Cardiac atrium fibroblast (primary cell): ENCODE measurements at places on chromosomes 6 and 20. TPM values are rescaled to one million over a fixed set of nuclear protein-coding genes. Genes with fewer than 3 reads are reported as not detected.

TUBB1 gene
- total RNA-seq, result not detected in 2 replicates

FAXC gene
- total RNA-seq, result 1.5 TPM in 1 of 2 replicates, not detected in the other

FOXC1 gene
- total RNA-seq, result 7.0 and 12.8 TPM in 2 replicates

NR2E1 gene
- total RNA-seq, result not detected in 2 replicates

C6orf120 gene
- total RNA-seq, result 31.1 and 44.9 TPM in 2 replicates

MYL9 gene
- total RNA-seq, result 97.7 and 116 TPM in 2 replicates

NKAPL gene
- 0.36 and 2.3 TPM in 2 replicates for total RNA-seq

FGD2 gene
- not detected in 2 replicates for total RNA-seq

YIPF3 gene
- 166 TPM in 2 replicates for total RNA-seq

LKAAEAR1 gene
- total RNA-seq, result 2.5 TPM in 1 of 2 replicates, not detected in the other

PROCR gene
- 15.2 and 20.3 TPM in 2 replicates for total RNA-seq

GGT7 gene
- 9.6 and 21.2 TPM in 2 replicates for total RNA-seq

RAB44 gene
- total RNA-seq, result 0.32 TPM in 1 of 2 replicates, not detected in the other

LHFPL5 gene
- not detected in 2 replicates for total RNA-seq

TRIM10 gene
- total RNA-seq, result not detected in 2 replicates

TBXT gene
- not detected in 2 replicates for total RNA-seq

COL11A2 gene
- total RNA-seq, result 0.16 and 0.18 TPM in 2 replicates
